ENCODE measurements at places on chromosomes 16 and 17.

DNA sequence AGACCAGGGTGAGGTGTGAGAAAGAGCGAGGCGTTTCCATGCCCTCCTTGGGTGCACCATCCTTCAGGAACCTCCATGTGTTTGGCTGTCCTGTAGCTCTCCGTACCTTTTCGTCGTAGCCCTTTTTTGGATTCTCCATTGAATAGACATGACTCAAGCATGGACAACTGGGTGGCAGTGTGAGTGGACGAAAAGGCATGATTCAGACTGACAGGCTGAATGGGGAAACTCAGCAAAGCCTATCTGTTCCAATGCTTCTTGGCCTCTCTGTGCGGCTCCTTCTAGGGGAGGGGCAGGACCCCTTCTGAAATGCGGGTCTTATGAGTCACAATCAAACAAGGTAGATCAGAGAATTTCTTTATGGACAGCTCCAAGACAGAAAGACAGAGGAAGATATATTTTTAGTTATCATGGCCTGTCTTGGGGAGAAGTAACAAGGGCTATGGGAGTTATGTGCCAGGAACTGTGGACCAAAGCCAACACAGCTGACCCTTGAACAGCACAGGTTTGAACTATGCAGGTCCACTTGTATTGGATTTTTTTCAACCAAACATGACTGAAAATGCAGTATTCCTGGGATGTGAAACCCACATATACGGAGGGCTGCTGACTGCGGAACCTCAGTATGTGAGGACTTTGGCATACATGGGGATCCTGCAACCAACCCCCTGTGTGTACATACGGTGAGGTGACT is 22.9 kb downstream of the ADORA2B start:
- no peak for DNase-seq

- DNase-seq, result no peak
These were observed 16.8 kb upstream of the AKAP1 start for GRCh38 chr17:57068222-57068658.

DNA sequence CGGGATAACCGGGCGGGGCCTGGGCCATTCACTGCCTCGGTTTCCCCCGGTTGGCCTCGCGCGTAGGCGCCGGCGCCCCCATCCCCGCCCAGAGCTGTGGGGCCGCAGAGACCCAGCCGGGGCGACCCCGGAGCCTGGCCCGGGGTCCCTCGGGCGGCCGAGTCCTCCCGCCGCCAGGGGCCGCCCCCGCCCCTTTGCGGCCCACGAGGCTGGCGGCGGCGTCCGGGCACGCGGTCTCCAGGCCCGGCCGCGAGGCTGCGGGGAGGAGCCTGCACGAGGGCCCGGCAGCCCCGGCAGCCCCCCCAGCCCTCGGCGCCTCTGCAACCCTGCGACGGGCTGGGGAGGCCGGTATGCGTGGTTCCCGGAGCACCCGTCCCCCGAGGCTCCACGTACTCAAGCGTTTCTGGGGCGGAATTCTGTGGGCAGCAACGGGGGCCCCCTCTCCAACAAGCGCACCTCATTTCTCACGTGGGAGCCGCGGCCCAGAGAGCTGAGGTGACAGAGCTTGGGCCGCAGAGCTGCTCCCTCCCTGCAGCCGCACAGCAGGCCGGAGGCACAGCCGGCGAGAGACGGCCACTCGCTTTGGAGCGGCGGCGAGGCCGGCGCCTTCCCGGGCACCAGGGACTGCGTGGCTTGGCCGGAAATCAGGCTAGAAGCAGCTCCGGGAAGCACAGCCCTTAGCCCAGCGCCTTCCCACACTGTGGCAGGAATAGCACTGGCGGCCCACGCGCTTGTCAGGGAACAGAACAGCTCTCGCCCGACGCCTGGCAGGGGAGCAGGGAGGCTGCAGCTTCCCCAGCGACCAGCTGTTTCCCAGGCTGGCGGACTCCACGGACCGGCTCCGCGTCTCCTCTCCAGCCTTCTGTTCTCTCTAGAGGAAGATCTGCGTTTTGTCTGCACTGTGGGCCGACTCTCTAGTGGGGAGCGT is 867 bp upstream of the LIMD2 start:
- DNase-seq, result peak; percentile 64

GRCh38 chr16:66880288-66881013 is at the start of gene PDP2:
TSS of gene PDP2 (plus strand) at chr16:66880515. CDS start at chr16:66884285, 3,770 bp downstream.
- peak; percentile 97 for DNase-seq

- DNase-seq, result peak; percentile 77
These were observed at the start of gene TK2 for GRCh38 chr16:66549284-66550131. TSS of gene TK2 (minus strand) at chr16:66550122. CDS start at chr16:66550061, 61 bp downstream.

DNA sequence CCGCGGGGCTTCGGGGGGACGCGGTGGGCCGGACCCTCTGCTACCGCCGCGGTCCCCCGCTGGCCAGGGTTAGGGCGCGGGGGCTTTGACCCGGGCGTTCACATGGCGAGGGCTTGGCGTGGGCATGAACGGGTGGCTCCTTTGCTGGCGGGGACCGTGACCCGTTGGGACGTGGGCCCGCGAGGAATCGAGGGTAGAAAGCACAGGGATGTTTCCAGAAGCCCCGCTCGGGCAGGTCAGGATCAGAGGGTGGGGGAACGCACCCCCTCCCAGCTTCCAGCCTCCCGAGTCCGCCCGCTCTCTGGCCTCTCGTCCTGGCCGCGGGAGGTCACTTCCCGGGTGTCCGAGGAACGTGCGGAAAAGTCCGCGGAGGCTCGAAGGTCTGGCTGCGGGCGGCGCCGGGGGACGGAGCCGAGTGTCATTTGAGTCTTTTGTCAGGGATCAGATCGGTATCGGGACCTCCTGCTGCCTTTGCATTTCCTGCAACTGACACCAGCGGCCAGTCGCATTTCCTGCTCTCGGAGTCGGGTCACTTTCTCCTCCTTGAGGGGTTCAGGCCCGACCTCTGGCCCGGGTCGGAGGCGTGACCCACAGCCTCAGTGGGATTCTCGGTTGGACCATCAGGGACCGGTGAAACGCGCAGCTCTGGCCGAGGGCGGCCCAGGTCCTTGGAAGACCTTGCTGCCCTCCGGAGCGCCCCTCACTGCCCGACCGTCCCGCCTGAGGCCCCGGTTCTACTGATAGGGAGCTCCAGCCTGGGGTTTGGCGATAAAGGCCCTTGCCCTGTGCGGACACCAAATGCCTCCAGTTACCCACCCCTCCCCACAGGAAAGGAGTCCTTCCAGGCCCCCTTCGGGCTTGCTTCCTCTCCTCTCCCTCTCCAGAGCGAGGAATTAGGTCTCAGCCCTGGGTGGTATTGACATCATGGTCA is 702 bp upstream of the WNT3 start:
- no peak for DNase-seq

- DNase-seq, result no peak
These were observed 20.1 kb downstream of the GID4 start for GRCh38 chr17:18059283-18059682.

DNA sequence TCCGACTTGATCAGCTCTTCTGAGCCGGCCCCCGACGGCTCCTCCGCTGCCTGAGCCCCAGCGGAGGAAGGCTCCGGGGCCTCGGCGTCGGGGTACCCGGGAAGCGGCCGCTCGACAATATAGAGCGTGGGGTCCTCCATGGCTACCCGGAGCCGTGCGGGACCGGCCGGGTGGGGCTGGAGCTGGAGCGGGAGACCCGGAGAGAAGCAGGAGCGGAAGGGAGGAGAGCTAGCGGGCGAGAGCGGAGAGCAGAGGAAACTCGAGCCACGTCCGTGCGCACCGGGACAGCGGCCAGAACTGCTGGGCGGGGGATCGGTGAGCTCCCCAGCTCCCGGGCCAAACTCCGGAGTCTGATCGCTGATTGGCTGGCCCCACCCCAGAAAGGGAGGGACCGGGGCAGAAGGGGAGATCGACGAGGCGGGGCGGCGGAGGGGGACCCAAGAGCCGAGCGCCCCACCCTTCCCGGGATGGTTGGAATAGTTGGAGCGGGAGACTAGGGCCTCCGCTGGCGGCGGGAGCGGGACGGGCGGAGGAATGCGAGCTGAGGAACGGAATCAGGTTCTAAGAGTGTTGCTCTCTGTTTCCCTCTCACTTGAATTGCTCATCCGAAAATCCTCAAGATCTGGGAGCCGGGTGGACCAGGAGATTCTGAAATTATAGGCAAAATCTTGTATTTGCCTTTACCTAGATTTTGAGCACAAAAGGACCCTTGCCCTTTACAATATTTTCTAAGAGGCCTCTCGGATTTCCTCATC is at the start of gene CAVIN1:
CAVIN1 (minus strand) TSS at position 299 of the 755 bp plus-strand sequence; CDS start at position 140, 159 bp downstream.
- DNase-seq, result peak; percentile 100

Measured in fibroblast of skin of right biceps (primary cell).